ENCODE measurements at places on chromosomes 3 and 15.
A peak's percentile ranks its signal among the peaks of the same experiment; 100 is the strongest.

DNA sequence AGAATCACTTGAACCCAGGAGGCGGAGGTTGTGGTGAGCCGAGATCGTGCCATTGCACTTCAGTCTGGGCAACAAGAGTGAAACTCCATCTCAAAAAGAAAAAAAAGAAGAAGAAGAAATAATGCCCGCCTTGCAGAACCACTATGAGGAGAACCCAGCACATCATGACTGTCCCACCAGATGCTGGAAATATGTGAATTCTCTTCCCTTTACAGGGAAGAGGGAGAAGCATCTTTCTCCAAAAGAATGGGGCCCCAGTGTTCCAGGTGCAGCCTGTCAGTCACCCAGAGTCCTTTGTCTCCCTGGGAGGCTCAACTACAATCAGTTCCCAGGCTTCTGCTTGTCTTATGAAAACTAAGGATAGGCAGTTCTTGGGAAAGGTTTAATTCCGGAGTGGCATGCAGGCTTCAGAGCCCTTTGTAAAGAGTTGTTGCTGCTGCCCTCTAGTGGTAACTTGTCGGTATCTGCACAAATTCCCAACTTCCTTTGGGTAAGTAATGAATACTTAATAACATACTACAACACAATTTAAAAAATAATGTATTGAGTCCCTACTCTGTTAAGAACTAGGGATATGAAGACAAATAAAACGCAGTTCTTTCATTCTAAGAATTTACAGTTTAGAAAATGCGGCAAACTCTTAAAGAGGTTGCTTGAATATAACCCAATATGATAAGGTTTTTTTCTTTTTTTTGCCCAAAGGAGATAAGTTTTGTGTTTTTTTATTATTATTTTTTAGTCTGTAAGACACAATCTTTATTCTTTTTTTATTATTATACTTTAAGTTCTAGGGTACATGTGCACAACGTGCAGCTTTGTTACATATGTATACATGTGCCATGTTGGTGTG lies 18.6 kb upstream of the TICRR start:
- no peak for DNase-seq

DNA sequence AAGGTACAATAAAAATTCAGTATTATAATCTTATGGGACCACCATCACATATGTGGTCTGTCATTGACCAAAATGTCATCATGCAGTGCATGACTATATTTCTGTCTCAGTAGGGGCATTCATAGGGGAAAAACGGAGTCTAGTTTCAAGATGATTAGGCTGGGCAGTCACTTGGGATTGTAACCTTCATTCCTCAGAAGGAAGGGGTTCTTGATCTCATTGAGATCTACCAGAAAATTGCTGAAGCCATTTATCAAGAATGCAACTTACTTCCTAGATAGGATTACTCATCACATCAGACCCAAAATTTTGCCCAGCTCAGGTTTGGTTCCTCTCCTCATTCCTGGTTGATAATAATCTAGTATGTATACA lies 37.3 kb downstream of the BTD start:
- no peak for DNase-seq

- DNase-seq, result no peak
These were observed 18.5 kb downstream of the ATP8B4 start for GRCh38 chr15:50100486-50100885.

DNA sequence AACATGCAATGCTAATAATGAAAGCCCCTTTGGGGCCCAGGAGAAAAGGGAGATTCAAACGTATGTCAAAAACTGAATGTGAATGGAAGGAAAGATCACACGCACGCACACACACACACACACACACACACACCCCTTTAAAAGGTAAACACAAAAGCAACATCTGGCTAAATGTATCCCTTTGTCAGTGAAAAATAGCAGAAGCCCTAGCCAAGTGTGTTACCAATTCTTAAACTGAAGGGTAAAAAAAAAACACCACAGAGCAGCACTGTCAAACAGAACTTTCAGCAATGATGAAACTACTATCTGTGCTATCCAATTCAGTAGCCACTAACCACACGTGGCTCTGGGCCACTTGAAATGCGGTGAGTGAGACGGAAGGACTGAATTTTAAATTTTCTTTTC lies 4.9 kb downstream of the RFTN1 start:
- DNase-seq, result no peak

DNA sequence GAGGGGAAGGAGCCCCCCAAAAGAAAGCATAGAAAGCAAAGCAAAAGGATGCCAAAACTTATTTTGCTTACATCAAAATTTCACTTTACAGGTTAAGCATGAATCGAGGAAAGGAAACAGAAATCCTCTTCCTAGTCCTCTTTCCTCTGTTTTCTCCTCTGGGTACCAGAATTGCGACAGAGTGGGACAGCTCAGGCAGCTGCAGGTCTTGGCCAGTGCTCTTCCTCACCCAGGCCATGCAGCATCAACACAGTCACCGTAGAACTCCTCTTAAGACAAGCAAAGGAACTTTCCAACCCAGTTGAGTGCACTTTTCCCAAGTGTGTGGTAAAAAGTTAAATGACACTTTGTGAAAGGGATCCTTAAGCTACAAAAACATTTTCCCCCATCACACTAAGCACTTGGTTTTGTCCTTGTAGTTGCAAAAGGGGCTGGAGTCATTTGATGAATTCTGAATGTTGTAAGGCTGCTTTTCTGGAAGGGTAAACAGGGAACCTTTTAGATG lies 45.9 kb upstream of the MEX3B start:
- DNase-seq, result no peak

DNA sequence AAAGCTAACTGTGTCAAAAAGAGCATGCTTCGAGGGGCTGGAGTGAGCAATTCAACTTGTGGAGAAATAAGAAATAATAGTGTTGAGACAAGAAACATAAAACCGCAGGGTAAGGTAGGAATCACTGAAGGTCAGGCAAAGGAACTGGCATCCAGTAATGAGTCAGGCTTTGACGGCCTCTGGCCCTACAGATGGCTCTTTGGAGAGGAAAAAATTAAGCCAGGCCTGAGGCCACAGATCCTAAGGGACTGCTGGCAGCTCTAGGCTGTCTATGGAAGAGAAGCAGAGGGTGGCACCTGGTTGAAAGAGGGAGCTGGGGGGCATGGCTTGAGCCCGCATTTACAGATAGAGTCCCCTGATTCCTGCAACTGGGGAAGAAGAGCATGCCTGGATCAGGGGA lies 28.6 kb upstream of the ZSCAN2 start:
- no peak for DNase-seq

DNA sequence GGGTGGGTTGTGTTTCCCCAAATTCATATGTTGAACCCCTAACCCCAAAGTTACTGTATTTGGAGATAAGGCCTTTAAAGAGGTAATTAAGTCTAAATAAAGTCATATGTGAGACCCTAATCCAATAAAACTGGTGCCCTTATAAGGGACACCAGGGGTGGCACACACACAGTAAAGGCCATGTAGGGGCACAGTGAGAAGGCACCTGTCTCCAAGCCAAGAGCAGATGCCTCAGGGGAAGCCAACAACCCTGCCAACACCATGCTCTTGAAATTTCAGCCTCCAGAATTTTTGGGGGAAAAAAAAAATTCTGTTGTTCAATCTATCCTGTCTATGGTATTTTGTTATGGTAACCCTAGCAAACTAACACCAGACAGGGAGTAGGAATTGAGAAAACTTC lies 1.5 kb upstream of the GMNC start:
- no peak for DNase-seq

GRCh38 chr15:63572749-63573464 lies 24.3 kb upstream of the FBXL22 start:
- no peak for DNase-seq

GRCh38 chr15:41876007-41876406 lies 17.8 kb downstream of the SPTBN5 start:
- no peak for DNase-seq

GRCh38 chr3:134517791-134518190 lies 31.9 kb downstream of the CEP63 start:
- no peak for DNase-seq

DNA sequence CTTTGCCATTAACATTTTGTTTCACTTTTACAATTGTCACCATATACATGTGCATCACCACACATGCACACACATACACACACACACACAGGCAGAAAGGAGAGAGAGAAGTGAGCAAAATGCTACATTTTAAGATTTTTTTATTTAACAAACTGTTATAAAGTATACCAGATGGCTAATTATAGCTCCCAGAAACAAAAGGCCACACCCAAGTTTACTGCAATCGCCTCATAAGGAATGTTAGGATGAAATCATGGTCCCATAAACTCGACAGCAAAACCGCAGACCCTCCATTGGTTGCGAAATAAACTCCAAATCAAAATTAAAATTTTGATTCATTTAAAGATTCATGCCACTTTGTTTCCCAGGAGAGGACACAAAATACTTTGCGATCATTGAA lies 16.1 kb upstream of the C15orf61 start:
- no peak for DNase-seq

- peak; percentile 60 for DNase-seq
These were observed 31.1 kb downstream of the UMPS start for GRCh38 chr3:124761250-124761796.

DNA sequence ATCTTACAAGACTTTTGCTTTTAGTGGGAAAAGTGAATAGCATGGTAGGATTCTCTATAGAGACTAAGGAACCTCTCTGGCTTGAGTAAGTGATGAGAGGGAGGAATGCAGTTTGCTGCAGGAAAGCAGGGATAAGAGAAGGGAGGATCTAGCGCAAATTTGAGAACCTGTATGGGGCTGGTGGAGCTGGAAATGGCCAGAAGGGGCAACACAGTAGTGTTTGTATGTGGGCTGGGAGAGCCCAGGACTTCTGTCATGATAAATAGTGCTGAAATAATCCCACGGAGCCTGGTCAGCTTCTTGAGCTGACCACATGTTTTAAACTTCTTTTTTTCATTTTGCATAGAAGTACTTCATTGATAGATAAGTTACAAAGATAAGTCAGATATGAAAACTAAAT lies 11.2 kb upstream of the SHC4 start:
- no peak for DNase-seq

GRCh38 chr15:90336705-90337141 lies 15.4 kb upstream of the ZNF774 start:
- no peak for DNase-seq

DNA sequence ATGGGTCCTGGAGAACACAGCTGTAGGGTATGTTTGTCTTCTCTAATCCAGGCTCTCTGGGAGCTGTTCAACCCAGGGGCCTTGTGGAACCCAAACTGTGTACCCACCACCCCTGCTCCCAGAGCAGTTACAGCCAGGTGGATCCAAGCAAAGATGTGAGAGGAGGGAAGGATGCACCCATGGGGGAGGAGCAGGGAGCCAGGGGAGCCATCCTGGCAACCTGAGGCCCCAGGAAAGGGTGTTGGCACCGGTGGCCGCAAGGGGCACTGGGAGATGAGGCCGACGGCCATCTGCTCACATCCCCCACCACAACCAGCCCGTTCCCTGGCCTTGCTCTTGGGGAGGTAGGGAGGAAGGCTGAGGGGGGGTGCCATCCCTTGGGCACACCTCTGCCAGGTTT lies 43.2 kb downstream of the CMTM6 start:
- no peak for DNase-seq

GRCh38 chr15:50953302-50953701 lies 44.8 kb downstream of the AP4E1 start:
- DNase-seq, result no peak

- DNase-seq, result no peak
These were observed 97.2 kb downstream of the CHST2 start for GRCh38 chr3:143216709-143217182.

- no peak for DNase-seq
These were observed 15.6 kb upstream of the RAF1 start for GRCh38 chr3:12679468-12679867.

DNA sequence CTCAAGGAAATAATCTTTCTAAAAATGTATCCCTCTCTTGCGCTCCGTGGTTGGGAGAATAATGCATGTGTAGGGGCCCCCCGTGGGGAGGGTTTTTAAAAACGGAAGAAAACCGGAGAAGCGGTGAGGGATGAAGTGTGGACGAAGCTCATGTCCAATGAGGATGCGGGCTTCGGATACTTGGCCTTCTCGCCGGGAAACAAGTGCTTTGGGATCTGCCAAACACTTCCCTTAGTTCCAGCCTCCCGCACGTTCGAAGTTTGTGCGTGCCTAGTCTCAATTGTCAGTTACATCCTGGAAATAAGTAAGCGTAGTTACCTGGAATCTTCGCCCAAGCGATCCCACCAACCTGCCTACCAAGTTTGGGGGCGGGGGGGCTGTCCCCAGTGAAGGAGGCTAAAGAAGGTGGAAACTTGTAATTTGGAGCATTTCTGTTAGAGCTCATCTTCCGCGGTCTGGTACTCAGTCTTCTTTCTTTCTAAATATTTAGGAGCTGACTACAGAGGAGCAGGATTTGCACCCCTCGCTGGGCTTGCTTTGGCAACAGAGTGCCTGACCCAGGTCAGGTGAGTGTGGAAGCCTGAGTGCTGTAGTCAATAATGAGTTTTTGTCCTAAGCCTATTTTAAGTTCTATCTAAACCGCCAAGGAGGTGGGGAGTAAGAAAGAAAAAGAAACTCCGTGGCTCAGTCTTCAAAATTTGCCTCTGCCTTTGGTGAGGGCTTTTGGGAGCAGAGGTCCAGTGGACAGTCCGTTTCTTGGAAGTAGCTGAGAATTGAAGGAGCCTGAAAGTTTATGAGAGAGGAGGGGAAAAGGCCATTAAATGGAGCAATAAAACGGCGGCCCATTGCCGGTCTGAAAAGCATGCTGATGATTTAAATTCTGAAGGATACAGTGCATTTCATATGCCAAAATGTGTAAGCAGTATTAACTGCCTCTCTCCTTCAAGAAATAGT lies 1.1 kb downstream of the ITPR1 start:
- no peak for DNase-seq

DNA sequence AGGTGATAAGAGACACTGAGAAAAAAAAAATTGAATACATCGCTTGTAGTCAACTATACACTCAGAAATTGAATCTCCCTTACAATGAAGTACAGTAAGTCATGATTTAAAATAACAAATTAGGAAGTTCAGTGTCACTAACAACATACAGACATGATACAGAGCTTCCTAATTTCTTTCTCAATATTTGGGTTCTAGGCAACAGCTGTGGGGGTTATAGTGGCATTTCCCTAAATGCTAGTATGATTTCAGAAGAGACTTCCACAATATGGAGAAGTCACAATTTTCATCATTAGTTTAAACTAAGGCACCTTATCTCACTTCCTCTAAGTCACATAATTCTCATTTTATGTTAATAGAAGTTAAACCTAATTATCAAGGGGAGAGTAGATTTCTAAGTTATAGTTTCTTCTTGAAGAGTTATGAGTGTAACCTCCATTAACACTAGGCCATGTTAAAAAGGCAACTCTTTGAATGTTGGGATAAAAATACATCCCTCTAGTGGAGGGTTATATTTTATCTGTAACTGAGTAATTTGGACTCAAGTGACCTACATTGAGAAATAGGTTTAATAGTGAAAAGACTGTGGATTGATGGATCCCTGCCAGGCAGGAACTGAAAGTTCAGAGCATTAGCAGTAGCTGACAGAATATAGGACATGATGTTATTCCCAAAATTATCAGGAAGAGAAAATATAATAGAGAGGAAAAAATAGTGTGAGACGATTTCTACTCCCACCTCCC lies 286.0 kb upstream of the SUCLG2 start:
- no peak for DNase-seq

GRCh38 chr15:27458345-27459084 lies 487.5 kb downstream of the GABRG3 start:
- no peak for DNase-seq

Data from cerebellar nuclear complex (tissue), 1 donor.